Stimulated activated naive CD8-positive, alpha-beta T cell treated with anti-CD3 and anti-CD28 coated beads, Interleukin-15, Interleukin-2, amounts not matched to agents 100 U/mL and 50 U/mL, for 24 hours (primary cell): ENCODE measurements at places on chromosomes 2 and 18.

DNA sequence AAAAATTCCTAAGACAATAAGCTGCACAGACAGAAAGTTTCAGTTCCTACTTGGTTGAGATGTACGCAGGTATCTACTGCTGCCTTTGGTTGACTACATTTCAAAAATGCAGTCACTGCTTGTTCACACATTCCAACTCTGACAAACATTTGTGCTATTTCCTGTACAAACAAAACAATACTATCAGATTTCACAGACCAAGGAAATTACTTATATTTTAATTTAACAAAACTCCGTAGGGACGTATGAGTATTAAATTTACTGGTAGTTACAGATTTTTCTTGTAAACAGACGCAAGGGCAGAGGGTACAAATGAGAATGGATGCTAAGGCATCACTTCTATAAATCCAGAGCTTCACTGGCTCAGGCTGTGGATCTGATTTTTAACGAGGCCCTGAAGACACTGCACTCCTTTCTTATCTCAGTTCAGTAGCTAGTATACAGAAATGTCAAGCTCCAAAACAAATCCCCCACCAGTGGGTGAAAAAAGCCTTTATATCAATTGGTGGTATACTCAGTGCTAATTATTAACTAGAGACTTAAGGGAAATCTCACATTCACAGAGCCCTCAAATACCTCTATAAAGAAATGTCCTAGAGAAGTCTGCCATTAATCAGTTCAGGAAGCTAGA lies 31.7 kb upstream of the TTC32 start:
- no peak for DNase-seq

- no peak for DNase-seq
Observed at GRCh38 chr18:33169218-33169617, 271.3 kb downstream of the CCDC178 start.

- DNase-seq: no peak
Observed at GRCh38 chr18:70461323-70462077, 172.7 kb downstream of the SOCS6 start.

GRCh38 chr2:221304916-221305315 lies 267.2 kb downstream of the EPHA4 start:
- no peak for DNase-seq

- no peak for DNase-seq
Observed at GRCh38 chr2:223921204-223921603, 23.9 kb downstream of the WDFY1 start.

DNA sequence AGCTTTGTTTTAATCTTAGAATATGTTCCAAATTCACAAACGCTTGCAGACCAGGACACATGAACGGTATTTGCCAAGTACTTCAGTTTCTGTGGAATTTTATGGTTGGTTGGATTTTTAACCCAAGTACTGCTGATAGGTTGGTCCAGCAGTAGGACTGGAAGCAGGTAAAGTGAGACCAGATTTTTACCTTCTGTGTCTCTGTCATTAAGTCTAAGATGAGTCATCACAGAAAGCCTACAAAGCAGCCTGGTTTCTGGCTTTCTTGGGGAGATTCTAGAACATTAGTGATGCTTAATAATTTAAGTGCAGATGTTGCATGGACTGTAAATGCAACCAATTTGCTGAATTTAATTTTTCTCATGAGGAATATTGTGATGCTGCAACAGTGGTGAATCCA lies 100.5 kb downstream of the SCG2 start:
- DNase-seq: no peak

- DNase-seq: no peak
Observed at GRCh38 chr2:42421157-42421485, 60.1 kb upstream of the COX7A2L start.

DNA sequence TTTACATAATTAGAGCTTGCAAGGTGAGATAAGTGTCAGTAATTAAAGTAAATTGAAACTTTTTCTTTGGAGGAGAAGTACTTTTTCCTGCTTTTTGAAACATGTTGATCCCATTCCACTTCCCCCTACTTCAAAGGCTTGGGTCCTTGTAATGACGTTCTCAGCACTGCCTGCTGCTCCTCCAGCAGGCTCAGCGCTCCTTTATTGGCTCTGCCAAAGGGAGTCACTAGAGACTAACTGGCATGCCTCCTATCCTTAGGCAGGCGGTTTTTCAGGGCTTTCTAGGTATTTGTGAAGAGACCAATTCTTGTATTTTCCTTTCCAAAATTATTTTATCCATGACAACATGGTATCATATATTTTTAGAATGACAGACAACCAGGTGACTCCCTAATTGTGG lies 43.9 kb upstream of the ACADL start:
- no peak for DNase-seq

- no peak for DNase-seq
Observed at GRCh38 chr18:38982072-38982471, 1416.5 kb upstream of the CELF4 start.
